Stimulated activated CD8-positive, alpha-beta memory T cell treated with anti-CD3 and anti-CD28 coated beads, Interleukin-7, amount 100 ng/mL, for 1 hour (primary cell): ENCODE measurements at places on chromosomes 13 and 19.

- DNase-seq: no peak
Observed at GRCh38 chr13:65638572-65639168, 1591.5 kb downstream of the PCDH9 start.

DNA sequence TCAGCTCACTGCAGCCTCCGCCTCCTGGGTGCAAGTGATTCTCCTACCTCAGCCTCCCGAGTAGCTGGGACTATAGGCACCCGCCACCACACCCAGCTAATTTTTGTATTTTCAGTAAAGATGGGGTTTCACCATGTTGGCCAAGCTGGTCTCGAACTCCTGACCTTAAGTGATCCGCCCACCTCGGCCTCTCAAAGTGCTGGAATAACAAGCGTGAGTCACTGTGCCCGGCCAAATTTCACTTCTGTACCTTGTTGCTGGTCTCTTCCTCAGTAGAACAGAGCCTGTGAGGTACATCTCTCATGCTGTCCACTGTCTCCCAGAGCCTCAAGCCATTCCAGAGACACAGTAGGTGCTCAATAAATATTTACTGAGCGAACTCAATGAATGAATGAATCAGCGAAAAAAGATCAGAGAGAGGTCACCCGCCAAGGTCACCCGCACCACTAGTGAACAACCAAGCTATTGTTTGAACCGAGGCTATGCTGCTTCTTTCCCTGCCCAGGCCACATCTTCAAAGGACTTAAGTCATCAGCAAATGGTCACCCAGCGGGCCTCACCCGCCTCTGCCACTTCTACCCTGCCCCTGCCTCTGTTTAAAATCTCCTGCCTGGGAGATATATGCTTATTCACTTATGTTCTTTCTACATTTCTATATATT, 9.3 kb downstream of the TMEM143 start:
- no peak for DNase-seq

DNA sequence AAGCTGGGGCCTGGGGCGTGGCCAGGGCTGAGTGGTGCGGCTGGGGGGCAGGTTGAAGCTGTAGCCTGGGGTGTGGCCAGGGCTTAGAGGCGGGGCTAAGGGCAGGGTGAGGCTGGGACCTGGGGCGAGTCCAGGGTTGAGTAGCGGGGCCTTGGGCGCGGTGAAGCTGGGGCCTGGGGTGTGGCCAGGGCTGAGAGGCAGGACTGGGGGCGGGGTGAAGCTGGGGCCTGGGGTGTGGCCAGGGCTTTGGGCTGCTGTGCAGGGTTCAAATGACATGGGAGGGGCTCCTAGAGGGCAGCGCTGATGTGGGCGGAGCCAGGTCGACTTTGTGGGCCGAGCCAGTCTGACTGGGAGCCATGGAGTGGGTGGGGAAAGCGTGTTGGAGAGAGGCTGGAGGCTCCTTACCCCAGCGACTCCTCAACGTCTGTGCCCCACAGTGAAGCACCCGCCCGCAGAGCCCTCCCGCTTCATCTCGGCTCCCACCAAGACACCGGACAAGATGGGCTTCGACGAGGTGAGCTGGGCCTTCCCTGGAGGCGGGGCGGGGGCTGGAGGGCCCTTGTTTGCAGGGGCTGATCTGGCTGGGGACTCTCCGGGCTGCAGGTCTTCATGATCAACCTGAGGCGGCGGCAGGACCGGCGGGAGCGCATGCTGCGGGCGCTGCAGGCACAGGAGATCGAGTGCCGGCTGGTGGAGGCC, 21.5 kb downstream of the COLGALT1 start:
- no peak for DNase-seq

GRCh38 chr13:41458761-41459431, 1.5 kb downstream of the RGCC start:
- DNase-seq: no peak

GRCh38 chr13:30196025-30196424, 111.3 kb downstream of the KATNAL1 start:
- no peak for DNase-seq

- DNase-seq: no peak
Observed at GRCh38 chr19:35786299-35787160, 11.2 kb downstream of the ARHGAP33 start.

GRCh38 chr19:7415163-7415856, 66.6 kb downstream of the ARHGEF18 start:
- no peak for DNase-seq

- DNase-seq: no peak
Observed at GRCh38 chr19:45508417-45508860, 1.2 kb downstream of the VASP start.

DNA sequence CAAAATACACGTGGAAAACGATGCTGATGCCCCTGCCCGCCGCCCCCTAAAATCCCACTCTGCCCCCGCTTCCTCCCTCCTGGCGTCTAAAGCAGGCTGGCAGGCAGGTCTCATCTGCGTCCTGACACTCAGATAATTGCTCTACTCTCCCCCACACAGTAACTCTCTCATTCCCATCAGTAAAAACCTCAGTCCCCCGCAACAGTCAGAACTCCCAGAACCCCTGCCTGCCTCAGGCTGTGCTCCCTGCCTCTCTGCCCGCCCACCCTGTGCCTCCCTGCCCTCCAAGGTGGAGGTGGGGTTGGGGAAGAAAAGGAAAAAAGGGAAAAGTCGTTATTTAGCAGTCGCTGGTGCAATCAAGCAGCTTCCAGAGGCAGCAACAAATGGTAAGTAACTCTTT, 473.7 kb downstream of the EFNB2 start:
- DNase-seq: no peak

- no peak for DNase-seq
Observed at GRCh38 chr19:4571305-4571917, 11.9 kb upstream of the SEMA6B start.
